ENCODE measurements at places on chromosomes 3 and 15.

DNA sequence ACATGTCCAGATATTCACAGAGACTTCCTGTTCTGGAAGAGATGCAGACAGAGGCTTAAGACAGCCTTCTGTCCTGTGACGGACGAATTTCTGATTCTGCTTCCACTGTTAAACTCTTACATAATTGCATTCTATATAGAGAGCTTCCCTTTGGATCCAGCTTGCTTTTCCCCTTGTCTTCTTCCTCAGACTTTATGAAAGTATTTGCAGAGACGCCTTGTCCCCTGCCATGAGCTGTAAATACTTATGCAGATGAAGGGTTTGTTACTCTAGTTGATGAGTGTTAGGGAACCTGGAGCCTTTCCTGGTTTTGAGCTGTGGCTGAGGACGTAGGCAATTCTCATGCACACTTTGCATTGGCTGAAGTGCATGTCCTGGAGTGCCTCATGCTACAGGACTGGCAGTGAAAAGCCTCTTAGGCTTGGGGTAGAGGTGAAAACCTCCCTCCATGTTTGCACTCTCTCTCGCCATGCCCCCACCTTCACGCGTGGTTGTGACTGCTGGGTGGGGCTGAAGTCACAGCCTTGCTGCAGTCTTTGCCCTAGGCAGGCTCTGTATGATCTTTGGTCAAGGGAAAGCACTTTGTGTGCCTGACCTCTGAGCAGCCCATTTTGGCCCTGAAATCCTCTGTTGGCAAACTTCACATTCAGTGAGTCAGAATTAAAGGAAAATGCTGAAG is 286.6 kb downstream of the PTPRG start:
- peak; percentile 80 for DNase-seq

DNA sequence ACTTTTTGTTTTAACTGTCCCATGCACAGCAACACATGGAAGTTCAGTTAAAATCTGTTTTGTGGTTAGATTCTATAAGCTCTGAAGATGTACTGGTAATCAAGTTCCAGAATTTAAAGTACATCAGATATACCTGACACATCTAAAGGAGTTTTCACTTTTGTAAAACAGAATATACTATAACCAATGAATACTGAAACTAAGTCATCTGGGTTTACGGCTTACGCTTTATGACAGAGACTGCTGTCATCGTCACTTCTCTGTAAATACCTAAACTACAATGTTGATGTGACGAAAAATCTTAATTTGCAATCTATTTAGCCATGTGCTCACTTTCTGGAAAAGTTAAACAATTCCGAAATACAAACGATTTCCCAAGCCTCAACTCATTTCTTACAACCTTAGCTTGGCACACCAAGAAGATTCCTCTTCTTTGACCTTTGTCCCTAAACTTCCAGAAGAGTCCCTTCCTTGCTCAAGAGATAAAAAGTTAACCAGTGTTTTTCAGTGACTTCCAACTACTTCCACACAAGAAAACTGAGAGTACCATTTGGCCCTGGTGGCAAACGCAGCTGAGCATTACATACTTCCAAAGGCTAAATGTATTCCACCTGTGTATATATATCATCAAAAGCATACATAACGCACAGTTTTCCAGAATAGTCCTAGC is 56.8 kb upstream of the NEK10 start:
- no peak for DNase-seq

GRCh38 chr3:159937561-159938166 is 51.0 kb upstream of the IL12A start:
- no peak for DNase-seq

- DNase-seq = no peak
Measured at GRCh38 chr3:184603151-184604030, 41.8 kb downstream of the EPHB3 start.

DNA sequence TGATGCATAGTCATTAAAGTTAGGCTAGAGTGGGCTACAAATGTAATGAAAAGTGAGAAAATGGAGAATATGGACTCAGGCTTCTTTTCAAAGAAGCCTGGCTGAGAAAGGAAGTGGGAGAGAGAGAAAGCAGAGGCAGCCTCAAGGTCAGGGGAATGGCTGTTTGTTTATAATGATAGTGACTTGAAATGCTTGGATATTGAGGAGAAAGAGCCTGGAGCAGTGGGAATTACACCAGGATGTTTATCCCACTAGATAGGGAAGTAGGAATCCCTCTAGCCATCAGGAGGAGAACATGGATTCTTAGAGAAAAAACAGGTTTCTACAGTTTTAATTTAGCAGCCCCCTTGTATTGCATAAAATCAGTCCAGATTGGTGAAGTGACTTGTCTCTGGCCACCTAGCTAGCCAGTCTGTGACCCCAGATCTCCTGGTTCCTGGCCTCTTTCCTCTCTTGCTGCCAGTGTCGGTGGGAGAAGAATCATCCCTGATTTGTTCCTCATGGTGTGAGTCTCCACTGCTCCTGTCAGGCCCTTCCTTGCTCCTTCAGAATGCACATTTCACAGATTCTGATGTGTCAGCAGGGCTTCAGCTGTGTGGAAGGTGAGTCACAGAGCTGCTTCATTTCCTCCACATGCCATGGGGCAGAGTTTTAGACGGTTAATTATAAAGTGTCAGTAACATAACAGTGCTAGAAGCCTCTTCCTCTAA is 32.9 kb downstream of the SEMA6D start:
- no peak for DNase-seq

DNA sequence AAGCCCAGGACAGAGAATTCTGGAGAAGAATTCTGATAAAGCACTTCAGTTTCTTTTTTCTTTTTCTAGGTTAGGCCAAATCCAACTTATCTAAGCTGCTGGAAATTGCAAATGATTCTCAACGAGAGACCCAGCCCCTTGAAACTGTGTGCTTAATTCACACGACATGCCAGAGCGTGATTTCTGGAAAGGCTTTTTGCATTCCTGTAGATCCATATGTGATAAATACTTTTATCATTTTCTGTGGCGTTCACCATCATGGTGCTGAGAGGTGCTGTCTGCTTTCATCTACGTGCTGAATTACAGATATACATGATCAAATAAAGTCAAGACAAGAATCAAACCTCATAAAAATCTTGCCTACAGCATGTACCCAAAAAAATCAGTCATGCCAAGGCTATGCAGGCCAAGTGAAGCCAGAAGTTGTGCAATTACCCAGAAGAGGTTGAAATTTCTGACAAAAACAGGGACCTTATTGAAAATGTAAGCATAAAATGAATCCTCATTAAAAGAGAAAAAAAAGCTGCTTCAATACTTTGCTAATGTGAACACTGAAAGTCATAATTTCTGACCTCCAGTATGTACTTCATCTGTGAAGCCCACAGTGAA is 10.8 kb upstream of the MEF2A start:
- no peak for DNase-seq

GRCh38 chr3:129445471-129445870 is 5.4 kb downstream of the IFT122 start:
- no peak for DNase-seq

GRCh38 chr3:102450976-102451375 is 16.2 kb downstream of the ZPLD1 start:
- no peak for DNase-seq

DNA sequence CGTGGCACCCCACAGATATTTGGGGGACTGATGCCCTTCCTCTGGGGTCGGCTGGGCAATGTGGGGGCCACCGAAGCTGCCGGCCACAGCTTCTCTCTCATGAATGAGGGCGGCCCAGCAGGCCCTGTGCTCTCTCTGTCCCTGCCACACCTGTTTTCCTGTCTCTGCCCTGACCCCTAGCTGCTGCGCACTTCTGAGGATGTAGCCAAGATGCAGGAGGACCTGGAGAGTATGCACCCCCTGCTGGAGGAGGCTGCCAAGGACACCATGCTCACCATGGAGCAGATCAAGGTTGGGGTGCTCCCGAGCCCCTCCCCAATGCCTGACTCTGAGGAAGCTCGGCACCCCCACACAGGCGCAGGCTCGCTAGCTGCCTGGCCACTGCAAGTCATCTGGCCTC is 59.7 kb downstream of the SEMA3G start:
- DNase-seq = no peak

DNA sequence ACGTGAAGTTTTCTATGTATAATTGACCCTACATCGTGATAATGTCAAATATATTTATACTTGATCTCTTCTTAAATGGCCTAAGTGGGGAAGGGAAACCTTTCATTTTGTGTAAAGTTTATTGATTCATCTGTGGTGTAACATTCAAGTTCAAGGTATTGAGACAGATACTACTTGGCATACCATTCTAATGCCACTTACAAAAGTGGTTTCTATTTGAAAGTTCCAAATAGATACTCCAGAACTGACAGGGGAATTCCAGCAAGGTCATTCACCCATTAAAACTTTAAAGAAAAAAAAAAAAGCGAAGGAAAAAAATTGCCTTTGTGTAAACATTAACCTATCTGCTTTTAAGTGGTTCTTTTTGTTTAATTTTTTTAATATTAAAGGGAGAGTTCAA is 45.3 kb upstream of the MAP3K13 start:
- DNase-seq = no peak

DNA sequence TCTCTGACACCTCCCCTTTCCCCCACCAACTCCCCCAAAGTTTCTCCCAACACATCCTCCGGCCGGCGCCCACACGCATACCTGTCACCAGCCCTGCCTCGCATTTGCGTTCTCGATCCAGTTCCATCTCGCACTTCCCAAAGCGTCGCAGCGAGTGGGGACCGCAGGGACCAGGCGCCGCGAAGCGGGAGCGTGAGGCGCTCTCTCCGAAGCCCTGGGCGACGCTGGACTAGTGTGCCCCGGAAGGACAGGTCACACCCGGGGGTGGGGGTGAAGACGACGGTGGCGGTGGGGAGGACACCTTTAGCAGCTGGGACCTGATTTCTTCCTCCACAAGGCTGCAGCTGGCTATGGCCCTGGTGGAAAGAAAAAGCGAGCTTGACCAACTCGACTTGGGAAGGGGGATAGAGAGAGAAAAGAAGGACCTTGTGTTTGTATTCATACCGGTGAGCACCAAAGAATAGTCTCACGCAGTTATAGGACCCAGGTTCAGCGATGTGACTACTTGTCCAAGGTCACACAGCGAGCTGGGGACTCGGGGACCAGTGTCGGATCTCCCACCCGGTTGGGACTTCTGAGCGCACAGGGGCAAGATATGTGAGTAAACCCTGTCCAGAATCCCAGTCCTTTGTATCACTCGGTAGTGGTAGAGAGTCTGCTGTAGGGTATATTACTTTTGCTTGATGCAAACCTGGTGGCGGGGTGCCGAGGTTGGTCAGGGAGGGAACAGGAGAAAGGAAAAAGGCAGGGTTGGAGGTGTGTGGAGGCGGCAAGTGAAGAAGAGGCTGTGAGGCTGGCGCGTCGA is 607 bp upstream of the GHSR start:
- DNase-seq = no peak

DNA sequence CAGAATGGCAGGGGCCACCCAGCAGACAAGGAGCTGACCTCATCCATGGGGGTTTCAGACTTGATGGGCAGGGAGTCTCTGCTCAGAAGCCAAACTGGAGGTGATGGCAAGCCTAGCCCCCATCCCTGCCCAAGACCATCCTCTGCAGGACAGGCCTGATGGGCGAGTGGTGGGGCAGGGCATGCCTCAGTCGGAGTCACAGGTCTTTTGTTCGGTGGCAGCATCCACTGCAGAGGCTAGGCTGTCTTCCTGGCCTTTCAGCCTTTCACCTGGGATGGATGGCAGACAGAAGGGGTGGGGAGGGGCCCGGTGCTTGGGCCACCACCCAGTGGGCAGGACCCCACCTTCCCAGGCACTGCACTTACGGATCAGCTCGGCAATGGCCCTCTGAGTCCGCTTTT is 44.4 kb downstream of the PTH1R start:
- no peak for DNase-seq

- no peak for DNase-seq
Measured at GRCh38 chr15:52392008-52392687, 96.5 kb upstream of the MYO5C start.

DNA sequence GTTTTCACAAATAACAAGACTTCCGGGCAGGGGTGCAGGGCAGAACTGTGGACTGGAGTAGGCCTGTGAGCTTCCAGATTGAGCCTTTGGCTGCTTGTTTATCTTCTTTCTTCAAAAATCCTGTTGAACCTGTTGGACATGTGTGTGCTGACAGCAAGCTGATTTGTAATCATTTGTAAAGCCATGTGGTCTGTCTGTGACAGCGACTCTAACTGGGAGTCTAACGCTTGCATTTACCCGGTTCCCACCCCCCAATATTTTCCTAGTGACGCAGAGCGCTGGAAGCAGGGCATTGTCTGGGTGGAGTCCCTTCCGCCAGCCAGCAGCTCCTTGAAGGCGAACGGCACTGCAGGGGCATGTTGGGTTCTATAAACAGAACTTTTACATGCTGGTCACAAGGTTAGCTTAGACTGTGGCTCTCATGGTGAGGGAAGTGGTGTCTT is 85.7 kb upstream of the MYZAP start:
- peak; percentile 91 for DNase-seq
